CD4-positive, alpha-beta T cell treated with Interferon alpha-2 for 1 hour (primary cell): ENCODE measurements at places on chromosomes 7 and 10.
A peak's percentile ranks its signal among the peaks of the same experiment; 100 is the strongest.

DNA sequence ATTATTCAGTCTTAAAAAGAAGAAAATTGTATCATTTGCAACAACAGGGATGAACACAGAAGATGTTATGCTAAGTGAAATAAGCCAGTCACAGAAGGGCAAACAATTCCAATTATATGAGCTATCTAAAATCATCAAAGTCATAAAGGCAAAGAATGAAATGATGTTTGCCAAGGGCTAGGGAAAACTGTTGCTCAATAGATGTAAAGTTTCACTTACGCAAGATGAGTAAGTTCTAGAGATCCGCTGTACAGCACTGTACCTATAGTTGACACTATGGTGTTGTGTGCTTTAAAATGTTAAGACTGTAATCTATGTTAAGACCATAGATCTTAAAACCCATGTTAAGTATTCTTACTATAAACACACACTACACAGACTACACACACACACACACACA is 904.6 kb upstream of the LRRN3 start:
- DNase-seq, result no peak

- DNase-seq, result no peak
These were observed 34.4 kb downstream of the CALD1 start for GRCh38 chr7:134813663-134814396.

DNA sequence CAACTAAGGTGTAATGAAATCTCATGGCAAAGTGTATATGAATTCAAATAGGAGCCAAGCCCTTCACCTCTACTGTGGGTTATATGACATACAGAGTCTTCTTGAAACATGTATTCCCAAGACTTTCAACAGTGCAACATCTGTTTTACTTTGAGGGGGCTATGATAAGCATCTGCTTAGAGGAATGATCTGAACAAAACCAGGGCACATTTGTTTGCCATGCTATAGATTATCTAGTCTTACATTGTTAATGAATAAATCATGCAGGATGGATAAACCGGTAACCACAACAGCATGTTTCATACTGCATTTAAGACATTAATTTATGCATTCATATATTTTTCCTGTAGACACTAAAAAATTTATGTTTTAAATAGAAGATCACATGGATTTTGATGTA is 1021.9 kb downstream of the LRMDA start:
- DNase-seq, result no peak

DNA sequence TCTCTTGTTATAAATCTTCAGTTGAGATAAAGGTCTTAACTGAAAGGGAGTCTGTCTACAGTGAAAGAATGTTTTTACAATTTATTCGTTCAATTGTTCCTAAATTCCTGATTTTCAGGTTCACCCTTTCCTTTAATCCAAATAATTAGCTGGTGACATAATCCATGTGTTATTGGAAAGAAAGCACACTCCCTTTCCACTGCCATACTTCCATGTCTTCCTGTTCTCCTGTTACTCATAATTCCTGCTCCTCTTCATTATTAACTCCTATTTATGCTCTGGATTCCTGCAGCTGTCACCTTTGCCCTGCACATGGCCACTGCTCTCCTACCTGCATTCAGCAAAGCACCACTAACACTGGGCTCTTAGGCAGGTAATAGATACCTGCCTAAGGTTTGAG is 40.0 kb upstream of the FAM3C start:
- no peak for DNase-seq

DNA sequence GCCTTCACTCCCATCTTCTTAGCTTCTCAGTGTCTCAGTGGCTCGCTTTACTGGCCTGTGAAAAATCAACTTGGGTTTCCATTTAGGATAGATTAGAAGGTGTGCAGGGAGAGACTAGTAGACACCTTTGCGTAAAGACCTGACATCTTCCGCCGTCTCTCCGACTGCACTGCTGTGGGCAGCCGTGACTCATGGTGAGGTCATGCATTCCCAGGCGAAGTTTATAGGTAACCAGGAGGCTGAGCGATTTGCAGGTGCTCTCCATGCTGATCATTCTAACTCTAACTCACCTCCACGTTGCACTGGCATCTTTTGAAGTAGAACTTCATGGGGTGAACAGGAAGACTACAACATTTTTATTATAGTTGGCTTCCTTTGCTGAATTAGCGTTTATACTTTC is 68.0 kb upstream of the ZNF438 start:
- no peak for DNase-seq

DNA sequence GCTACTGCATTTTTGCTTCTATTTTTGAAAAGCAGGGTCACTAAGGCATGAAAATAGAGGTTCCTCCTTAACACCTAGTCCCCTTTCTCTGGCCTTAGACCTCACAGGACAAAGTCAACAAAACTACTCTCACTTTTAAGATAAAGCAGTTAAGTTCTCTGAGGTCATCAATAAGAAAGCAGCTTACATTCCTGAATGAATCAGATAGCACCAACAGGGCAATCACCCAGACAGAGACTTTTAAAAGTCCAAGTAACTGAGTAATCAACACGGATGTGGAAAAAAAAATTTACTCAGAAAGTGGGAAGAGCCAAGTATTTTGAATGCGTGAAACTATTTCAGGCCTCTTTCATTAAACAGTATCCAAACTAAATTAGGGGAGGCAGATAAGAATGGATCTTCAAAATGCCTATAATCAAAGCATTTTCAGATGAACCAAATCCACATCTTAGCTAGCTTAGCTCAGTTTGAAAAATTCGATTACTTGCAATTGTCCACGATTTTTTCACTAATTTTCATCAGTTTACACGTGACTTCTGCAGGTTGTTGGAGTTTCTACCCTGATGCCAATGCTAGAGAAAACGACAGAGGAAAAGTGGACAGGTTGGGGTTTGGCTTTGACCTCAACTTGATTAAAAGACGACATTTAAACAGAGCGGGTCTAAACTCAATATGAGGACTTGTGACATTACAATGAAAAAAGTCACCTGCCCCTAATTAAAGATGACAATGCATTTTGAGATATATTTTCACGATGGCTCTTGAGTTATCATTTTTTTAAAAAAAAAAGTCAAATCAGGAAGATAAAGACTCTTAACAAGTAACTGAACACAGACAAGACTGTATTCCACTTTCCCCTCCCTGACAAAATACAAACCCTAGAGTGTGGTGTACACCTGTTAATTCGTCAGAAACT is 1.6 kb downstream of the BEND7 start:
- DNase-seq, result no peak

DNA sequence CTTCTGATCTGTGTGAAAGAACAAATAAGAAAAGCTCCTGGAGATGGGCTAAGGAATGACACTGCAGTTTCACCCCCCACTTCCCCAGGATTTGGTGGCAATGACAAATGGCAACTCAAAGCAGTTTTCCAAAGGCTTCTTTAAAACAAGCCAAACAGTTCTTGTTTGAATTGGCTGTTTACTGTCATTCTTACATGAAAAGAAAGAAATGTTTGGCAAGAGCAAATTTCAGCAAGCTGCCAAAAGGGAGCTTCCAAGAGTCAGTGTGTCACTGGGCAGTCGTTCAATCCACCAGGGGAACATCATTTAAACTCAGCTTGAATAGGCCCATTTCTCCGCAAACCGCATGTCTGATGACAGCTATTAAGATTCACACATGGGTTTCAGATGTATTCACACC is 119.0 kb upstream of the RHOBTB1 start:
- no peak for DNase-seq

DNA sequence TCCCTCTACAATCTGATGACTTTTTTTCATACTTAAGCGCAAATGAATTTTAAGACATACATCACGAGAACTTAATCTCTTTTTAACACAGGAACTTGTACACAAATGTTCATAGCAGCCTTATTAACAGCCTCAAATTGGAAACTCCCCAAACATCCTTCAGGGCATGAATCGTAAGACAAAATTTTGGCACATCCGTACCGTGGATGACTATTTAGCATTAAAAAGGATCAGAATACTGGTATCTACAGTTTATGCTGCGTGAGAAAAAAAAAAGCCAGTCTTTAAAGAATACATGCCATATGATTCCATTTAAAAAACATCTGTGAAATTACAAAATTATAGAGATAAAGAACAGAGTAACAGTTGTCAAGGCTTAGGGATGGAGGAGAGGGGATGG is 46.8 kb downstream of the PDE1C start:
- no peak for DNase-seq

DNA sequence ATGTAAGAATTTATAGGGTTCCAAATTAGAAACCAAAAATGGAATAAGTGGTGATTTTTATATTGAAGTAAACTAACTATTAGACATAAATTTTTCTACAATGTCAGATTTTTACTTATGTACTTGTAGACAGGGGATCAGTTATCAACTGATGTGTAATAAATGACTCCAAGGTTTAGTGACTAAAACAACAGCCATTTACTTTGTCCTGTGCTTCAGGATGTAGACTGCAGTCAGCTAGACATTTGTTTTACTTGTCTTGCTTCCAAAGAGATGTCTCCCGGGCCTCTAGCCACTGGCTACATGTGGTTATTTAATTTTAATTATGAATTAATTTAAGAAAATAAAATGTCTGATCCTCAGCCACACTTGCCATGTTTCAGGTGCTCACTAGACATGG is 249.7 kb upstream of the IGFBP3 start:
- no peak for DNase-seq

DNA sequence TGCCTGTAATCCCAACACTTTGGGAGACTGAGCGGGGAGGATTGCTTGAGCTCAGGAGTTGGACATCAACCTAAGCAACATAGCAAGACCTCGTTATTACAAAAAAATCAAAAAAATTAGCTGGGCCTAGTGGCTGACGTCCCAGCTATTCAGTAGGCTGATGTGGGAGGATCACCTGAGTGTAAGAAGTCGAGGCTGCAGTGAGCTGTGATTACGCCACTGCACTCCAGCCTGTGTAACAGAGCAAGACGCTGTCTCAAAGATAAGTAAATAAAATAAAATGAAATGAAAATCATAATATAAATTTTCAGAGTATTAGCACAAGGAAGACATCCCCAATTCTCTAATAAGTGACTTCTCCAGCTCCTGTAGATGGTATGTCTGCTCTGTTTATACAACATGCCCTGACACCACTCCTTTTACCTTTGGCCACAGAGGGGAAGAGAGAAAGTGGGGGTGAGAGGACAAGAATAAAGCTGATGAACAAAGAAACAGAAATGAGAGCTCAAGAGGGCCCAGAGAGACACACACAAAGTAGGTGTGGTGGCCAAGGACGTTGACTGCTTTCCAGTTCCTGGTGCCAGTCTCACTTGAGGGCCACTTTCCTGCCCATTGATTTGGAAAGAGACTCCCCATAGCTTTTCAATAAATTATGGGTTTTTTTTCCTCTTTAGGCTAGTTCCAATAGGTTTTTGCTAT is 62.9 kb downstream of the PTTG1IP2 start:
- no peak for DNase-seq

DNA sequence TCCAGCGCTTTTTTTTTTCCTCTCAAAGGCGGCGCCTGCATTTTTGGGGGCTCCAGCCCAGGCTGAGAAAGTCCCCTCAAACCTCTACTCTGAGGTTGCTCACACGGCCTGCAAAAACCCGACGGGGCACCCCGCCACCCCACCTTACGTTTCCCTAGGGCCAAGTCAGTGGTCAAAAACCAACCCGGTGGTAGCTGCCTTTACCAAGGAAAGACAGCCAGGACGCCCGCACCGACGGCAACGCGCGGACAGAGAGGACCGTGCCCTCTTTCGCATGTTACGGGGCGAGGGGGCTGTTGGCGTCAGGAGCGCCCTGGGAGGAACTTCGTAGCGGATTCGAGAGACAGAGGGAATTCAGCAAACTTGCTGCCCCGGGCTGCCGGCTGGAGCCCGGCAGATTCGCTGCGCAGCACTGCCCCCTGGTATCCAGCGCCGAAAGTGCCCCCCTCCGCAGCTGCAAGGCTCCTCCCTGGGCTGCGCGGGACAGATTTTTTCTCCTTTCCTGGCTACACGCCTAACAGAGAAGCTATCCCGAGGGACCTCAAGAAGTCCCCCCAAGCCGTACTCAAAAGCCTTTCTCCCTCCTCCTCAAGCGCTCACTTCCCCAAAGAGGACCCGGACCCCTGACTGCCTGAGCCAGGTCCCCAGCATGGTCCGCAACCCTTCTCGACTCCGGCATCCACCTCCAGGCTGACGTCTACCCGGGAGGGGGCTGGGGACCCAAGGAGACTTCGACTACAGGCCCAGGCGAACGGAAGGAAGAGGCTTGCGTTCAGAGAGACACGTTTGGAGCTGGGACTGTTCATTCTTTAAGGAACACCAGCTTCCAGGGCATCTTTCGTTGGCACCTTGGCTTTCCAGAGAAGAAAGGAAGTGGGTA is 27.7 kb upstream of the VAX1 start:
- peak; percentile 14 for DNase-seq

- no peak for DNase-seq
These were observed 4.4 kb upstream of the GRK5 start for GRCh38 chr10:119203006-119203405.

GRCh38 chr10:61751599-61751998 is 88.9 kb downstream of the CABCOCO1 start:
- DNase-seq, result no peak

GRCh38 chr7:127809261-127809702 is 157.3 kb downstream of the SND1 start:
- no peak for DNase-seq

- DNase-seq, result no peak
These were observed 185.1 kb upstream of the ADO start for GRCh38 chr10:62619413-62619738.

- no peak for DNase-seq
These were observed 77.6 kb upstream of the PPP1R3A start for GRCh38 chr7:113996405-113996804.

DNA sequence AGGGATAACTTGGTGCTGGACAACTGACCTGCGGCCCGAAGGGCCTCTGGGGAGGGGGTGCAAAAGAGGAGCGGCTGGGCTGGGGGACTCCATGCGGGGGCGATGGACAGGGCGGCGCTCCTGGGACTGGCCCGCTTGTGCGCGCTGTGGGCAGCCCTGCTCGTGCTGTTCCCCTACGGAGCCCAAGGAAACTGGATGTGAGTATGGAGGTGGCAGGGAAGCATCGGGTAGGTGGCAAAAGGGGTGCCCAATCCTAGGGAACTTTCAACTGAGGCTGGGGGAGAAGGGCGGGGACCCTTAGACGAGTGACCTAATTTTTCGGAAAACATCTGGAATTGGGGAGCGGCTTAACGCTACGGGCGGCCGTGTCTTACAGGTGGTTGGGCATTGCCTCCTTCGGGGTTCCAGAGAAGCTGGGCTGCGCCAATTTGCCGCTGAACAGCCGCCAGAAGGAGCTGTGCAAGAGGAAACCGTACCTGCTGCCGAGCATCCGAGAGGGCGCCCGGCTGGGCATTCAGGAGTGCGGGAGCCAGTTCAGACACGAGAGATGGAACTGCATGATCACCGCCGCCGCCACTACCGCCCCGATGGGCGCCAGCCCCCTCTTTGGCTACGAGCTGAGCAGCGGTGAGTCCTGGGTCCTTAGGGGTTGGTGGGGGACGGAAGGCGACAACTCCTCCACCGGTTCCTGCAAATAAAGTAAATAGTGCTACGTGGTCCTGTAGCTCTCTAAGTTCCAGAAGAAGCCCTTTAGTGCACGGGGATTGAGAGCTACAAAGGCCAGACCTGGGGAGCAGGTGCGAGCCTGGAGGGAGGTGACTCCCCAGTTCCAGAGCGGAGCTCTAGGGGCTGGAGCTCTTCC is 622 bp downstream of the WNT16 start:
- DNase-seq, result no peak

- DNase-seq, result peak; percentile 35
These were observed 3.4 kb upstream of the CHST12 start for GRCh38 chr7:2399848-2400587.

GRCh38 chr10:77844713-77845445 is 81.7 kb downstream of the DLG5 start:
- no peak for DNase-seq

- DNase-seq, result peak; percentile 27
These were observed 5.2 kb upstream of the HTR7 start for GRCh38 chr10:90862908-90863514.

- DNase-seq, result no peak
These were observed 576.0 kb upstream of the C7orf33 start for GRCh38 chr7:148014541-148014940.

GRCh38 chr10:5522913-5523560 is 1.7 kb upstream of the CALML3 start:
- DNase-seq, result no peak
